ENCODE measurements at places on chromosomes 2 and 18. TPM values are rescaled to one million over a fixed set of nuclear protein-coding genes. Genes with fewer than 3 reads are reported as not detected.

The ABHD1 gene
- total RNA-seq = 3.5 TPM

DNA sequence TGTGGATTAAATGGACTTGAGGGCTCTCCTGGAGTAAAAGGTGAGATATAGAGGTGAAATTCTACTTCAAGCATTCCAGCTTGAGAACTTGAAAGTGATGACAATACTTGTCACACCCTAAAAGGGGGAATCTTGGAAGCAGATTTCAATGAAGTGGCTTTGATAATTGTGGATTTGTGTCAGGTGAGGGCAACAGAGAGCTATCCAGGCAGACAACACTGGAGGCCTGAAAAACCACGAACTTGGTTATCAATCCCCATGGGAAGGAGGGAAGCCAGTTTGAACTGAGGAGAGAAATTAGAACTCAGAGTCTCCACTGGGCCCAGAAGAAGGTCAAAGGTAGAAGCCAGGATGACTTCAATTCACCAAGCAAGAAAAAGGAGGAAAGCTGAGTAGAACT lies 263.9 kb downstream of the FIGN start:
- H3K4me1 ChIP-seq = peaks cover 22% of the 10 kb centered on the region
- H3K4me3 ChIP-seq = no peak overlapping the region
- H3K27ac ChIP-seq = no peak overlapping the region
- H3K27me3 ChIP-seq = no peaks in the 10 kb centered on the region

DNA sequence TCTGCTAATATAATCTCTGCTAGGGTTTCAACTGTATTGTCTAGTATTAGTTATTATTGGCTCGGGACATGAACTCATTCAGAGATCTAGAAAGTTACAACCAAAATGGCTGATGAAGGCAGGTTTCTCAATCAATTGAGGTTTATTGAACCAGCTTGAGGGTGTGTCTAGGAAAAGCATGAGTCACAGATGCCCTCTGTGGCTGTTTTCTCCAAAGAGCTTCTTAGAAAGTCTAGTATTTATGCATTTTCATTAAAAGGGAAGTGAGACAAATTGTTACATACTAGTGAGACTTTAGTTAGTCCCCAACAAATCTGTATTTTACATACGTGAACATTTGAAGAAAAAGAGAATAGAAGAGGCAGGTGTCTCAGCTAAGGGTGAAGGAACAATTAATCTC lies 23.0 kb upstream of the RTTN start:
- no peak for DNase-seq
- H3K27me3 ChIP-seq = no peaks in the 10 kb centered on the region
- peaks cover 7% of the 10 kb centered on the region for H3K36me3 ChIP-seq
- H3K27ac ChIP-seq = no peak overlapping the region

DNA sequence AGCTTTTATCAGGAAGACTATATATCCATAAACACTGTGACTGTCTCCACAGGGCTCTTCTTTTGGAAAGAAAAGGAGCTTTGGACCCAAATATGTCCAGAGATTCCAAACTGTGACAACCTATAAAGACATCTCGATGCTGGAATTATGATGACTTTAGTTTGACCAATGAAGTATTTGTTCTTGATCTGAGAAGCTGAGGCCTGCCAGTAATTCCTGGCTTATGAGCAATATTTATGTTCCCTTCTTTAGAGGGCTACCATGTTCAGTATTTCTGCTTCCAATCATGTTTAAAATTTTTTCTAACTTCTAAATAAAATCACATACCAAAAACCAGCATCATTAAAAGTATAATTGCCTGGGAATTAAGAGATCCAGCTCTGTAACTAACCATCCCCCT lies 41.1 kb downstream of the FEZ2 start:
- H3K4me1 ChIP-seq = peaks cover 9% of the 10 kb centered on the region
- no peak for DNase-seq
- H3K4me3 ChIP-seq = no peak overlapping the region
- no peak overlapping the region for H3K27ac ChIP-seq

- no peak for DNase-seq
- no peaks in the 10 kb centered on the region for H3K4me1 ChIP-seq
- no peak overlapping the region for H3K27ac ChIP-seq
- H3K36me3 ChIP-seq = no peaks in the 10 kb centered on the region
- H3K4me3 ChIP-seq = no peak overlapping the region
- no peaks in the 10 kb centered on the region for H3K27me3 ChIP-seq
Observed at GRCh38 chr2:211723398-211723797, 815.2 kb downstream of the ERBB4 start.

DNA sequence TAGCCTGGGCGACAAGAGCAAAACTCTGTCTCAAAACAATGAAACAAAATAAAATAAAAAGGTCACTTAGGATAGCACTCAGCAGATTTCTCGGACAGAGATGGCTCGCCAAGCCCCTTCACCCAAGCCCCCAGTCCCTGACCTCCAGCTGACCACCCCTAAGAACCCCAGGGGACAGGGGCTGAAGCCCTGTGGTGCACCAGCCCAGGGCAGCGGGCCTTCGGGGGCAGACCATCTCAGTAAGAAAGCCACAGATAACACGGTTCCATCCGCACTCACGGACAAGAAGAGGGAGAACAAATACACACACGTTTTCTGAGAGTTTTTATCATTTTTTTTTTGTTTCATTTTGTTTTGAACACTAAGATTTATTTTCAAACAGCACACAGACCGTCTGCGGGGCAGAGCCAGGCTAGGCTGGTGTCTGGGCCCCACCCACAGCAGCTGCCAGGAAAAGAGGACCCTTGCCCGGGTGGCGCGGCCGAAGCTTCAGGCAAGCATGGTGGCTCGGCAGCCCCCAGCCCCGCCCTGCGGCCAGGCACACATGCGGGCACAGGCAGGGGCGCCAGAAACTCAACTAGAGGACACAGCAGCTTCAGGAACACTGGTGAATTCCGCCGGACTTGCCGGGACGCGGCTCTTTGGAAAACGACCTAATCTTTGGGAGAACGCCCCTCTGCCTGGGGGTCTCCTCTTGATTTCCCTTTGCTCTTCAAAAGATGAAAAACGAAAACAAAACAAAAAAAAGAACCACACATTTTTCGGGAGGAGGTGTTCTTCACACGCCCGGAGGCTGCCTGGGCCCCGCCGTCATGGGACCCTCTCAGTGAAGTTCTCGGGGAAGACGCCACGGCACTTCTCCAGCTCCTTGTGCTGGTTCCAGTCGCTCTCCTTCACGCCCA lies 59.0 kb downstream of the BIN1 start:
- no peak overlapping the region for H3K4me3 ChIP-seq
- H3K27me3 ChIP-seq = no peaks in the 10 kb centered on the region
- no peak for DNase-seq
- peaks cover 13% of the 10 kb centered on the region for H3K4me1 ChIP-seq
- peaks cover 6% of the 10 kb centered on the region for H3K36me3 ChIP-seq

- H3K27me3 ChIP-seq = no peaks in the 10 kb centered on the region
- H3K27ac ChIP-seq = no peak overlapping the region
- peaks cover 25% of the 10 kb centered on the region for H3K36me3 ChIP-seq
- no peak overlapping the region for H3K4me3 ChIP-seq
- no peak for DNase-seq
Observed at GRCh38 chr2:111944531-111945210, 46.3 kb downstream of the MERTK start.

Data from left ventricle myocardium inferior (tissue), 1 donor.